Hematopoietic multipotent progenitor cell treated with erythropoietin and hydrocortisone succinate and interleukin-3 and kit ligand, for 15 days (in vitro differentiated cells): ENCODE measurements at places on chromosomes 13 and 19.

DNA sequence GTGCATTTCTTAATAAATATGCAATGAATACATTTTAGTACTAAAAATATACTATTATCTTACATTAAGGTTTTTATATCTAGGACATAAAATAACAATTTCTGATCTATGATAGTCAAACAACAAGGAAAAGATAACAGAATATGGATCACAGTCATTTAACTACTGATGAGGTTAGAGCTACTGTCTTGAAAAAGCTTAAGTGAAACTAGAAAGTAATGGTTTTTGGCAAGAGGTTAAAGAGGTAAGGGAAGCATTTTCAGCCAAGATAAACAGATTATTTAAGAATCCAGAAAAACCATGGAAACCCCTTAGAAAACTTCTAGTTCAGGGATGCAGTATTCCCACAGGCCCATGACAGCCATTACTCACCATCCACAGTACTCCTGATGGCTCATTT is 787.4 kb downstream of the DACH1 start:
- no peak for DNase-seq

GRCh38 chr19:31961191-31961590 is 384.2 kb upstream of the ZNF507 start:
- no peak for DNase-seq

GRCh38 chr13:85386424-85386823 is 412.8 kb downstream of the SLITRK6 start:
- no peak for DNase-seq

DNA sequence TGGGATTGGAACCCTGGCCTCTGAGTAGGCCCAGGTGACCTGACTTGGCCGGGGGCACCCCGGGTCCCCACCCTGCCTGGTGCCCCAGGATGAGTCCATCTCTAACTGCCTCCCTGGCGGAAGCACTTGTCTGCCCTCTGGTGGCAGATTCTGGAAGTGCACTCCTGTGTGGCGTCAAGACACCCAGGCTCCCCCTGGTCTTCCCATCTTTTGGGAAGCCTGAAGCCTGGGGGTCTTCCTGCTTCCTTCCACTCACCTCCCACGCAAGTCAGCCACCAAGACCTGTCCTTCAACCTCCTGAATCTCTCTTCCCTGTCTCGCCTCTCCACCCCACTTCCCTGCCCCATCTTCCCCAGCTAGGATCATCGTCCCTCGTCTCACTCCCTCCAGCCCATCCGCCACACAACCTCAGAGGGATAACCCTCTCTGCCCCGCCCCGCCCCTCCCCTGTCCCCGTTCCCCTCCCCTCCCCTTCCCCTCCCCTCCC is 7.4 kb downstream of the RABAC1 start:
- peak; percentile 81 for DNase-seq

DNA sequence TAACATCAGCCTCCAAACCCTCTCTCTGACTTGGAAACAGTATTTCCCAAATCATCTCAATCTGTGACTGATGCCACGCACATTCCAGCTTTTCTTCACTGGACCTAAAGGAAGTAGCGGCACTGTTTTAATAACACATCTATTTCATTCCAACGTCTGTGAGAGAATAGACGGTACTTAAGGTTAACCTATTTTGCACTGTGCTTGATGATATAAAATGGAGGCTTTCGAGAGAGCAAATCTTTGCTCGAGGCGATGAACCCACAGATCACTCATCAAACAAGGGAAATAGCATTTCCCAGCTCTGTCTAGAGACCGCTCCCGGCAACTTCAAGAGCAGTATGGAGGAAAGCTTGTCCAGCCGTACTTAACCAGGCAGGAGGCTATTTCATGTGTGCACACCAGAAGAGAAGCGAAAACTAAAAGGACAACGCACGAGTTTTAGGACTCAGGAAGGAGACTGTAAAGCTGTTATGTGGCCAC is 2.9 kb downstream of the UBL3 start:
- DNase-seq = no peak

DNA sequence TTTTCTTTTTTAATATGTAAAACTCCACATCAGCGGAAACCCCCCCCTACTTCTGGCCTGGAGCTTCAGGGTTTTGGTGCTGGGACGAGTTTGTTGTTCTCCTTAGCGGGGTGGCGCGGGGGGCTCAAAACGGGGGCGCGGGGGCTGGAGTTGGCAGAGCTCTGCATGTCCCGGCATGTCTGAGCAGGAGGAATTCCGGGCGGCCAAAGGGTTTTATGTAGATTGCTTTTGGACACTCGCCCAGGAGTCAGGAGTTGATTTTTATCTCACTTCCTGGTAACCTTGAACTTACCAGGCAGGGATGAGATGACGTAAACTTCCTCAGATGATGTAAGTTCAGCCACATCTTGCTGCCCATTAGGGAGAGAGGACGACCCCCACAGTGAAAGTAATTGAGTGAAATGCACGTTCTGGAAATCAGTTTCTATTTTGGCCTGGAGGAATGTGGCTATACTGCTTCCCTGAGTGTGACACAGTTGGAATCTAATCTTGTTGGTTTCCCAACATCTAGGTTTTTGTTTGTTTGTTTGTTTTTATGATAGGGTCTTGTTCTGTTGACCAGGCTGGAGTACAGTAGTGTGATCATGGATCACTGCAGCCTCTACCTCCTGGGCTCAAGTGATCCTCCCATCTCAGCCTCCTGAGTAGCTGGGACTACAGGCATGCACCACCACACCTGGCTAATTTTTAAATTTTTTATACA is 21.0 kb upstream of the GDF15 start:
- peak; percentile 86 for DNase-seq

DNA sequence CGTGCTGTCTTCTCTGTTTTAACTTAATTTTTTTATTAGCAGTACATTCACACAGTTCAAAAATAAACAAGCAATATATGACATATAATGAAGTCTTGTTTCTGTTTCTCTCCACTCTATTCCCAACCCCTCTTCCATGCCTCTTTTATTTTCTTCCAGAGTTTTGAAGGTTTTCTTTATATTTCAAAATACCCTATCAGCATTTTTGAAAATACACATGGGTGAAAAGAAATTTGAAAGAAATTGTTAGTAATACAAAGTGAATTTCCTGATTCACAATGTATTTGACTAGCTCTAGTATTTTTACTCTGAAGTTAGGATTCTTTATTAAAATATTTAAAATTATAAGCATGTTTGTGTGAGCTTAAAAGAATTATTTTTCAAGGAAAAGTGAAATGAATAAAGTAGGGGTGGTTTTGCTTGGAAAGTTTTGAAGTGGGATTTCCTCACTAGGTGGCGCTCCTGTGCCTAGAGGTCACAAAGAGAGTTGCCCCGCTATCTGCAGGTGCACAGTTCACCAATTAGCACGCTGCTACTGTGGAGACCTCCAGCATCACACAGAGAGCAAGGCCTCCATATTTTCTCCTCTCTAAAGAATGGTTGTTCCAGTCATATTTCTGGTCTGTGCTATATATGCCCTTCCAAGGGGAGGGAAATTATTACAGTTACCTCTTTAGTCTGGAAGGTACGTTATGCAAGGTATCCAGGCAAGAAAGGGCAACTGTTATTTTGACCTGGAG is 37.6 kb downstream of the SOX21 start:
- peak; percentile 76 for DNase-seq

DNA sequence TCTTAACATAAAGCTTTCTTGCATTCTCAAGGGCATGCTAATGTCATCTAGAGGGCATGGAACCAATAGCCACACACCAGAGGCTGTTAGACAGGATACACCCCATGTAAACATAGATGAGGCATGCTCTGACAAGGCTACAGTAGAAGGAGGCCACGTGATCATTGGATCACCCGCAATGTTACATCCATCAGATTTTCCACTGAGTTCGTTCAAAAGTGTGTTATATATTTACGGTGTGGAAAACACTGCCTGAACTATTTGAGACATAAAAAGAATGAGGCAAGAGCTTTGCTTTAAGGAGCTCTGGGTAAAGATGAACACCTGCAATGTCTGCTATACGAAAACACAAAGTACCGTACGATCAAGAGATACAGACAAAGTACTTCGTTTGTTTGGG is 817.5 kb upstream of the SLC10A2 start:
- no peak for DNase-seq

DNA sequence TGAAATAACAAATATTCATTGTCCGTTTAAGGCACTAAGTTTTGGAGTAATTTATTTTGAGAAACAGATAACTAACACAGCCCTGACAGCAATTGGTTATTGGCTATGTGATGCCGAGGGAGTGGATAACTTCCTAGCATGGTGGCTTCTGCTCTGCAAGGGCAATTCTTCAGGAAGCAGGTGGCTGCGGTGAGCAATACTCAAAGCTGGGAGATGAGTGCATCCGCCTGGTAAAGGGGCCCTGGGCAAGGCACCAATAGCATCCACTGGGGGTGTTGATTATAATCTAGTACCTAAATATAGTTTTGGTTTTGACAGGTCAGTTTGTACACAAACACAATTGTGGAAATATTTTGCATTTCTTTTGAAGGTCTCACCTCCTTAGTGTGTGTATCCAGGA is 41.0 kb downstream of the CCDC70 start:
- no peak for DNase-seq

DNA sequence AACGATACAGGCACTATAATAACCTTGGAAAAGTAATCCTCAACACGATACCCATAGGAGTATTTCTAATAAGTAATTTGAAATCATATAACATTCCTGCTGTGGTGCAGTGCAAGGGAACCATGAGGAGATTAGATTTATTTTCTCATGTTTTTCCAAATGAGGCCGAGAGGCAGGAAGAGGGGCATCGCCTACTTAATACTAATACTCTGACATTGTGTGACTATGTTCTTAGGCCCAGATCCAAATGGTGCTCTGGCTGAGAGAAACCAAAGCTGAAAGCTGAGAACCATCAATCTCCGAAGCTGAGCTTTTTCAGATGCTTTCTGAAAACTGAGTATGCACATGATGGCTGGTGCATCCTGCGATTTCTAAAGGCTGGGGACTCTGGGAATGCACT is 248.0 kb upstream of the MAB21L1 start:
- no peak for DNase-seq

DNA sequence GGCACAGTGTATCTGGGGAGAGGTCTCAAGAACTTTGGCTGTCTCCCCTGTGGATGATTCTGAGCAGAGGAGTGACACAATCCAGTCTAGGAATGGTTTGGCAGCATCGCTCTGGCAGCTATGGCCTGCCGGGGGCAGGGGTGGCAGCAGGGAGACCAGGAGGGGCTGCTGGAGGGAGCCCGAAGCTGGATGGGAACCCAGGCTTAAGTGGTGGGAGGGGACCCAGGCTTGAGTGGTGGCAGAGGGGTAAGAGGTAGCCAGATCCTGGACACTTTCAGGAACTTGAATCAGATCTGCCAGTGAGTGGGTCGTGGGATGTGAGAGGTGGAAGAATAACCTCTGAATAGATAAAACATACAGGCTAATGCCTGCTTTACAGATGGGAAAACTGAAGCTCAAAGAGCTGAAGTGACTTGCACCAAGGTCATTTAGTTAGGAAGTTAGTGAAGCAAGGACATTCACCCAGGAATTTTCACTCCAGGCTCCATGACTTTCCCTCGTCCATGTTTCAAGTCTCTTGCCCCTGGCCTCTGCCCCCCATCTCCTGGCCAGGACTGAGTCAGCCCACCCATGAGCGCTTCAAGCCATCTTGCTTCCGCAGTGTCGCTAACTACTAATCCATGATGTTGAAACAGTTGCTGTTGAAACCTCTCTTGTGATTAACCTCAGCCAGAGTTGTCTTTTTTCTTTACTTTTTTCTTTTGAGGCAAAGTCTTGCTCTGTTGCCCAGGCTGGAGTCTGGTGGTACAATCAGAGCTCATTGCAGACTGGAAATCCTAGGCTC is 29.9 kb upstream of the C1QTNF9 start:
- no peak for DNase-seq

- no peak for DNase-seq
Observed at GRCh38 chr19:49333418-49333805, 1.8 kb upstream of the CD37 start.

GRCh38 chr13:45615501-45616101 is at the start of gene ERICH6B:
ERICH6B (minus strand) TSS chr13:45615739; CDS start chr13:45597005, 18,734 bp downstream.
- DNase-seq = no peak

GRCh38 chr13:76820759-76821158 is 65.4 kb downstream of the KCTD12 start:
- DNase-seq = no peak

DNA sequence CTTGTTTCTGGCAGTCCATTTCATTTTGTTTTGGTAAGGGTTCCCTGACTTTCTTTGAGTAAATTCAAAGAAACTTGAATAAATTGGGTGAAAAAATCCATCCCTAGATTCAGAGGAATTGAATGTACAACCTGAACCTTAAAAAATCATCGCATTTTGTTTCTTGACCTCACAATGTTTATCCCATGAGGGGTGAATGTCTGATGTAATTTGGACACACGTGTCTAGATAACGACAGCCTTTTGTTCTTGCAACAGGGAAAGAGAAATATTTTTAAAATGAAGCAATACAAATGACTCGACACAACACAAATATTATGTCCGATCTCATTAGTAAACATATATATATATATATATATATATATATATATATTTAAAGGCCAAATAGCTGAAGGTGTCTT is 453.2 kb upstream of the ATXN8OS start:
- DNase-seq = no peak

GRCh38 chr13:63307228-63307627 is 1891.6 kb upstream of the PCDH20 start:
- DNase-seq = no peak

- no peak for DNase-seq
Observed at GRCh38 chr13:42907745-42908144, 84.3 kb downstream of the EPSTI1 start.
